A673 (cell line): ENCODE measurements at places on chromosomes 6 and 20. TPM values are rescaled to one million over a fixed set of nuclear protein-coding genes. Genes with fewer than 3 reads are reported as not detected.

DNA sequence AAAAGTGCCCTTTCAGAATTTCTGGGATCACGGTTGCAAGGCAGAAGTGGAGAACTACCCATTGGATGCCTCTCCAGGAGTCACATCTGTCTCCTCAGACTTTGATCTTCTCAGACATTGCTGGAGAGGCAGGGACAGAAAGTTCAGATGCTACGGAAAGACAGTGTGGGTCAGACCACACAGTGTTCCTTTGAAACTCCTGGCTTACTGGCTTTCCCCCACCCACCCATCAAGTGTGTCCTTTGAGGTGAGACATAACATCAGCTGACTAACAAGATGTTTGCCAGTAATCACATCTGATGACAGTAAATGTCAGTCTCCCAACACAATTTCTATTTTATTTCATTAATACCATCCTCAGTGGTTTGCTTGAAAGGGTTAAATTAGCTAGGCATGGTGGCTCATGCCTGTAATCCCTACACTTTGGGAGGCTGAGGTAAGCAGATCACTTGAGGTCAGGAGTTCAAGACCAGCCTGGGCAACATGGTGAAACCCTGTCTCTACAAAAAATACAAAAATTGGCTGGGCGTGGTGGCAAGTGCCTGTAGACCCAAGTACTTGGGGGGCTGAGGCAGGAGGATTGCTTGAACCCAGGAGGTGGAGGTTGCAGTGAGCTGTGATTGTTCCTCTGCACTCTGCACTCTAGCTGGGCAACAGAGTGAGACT, 67.2 kb upstream of the SNX9 start:
- no peak for DNase-seq

DNA sequence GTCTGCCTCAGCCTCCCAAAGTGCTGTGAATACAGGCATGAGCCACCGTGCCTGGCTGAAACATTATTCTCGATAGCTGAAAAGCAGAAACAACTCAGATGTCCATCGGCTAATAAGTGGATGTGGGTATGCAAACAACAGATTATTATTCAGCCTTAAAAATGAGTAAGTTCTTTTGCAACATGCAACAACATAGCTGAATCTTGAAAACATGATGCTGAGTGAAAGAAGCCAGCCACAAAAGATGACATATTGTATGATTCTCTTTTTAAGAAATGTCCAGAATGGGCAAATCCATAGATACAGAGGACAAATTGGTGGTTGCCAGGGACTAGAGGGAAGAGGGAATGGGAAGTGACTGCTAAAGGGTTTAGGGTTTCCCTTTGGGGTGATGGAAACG, 61.7 kb downstream of the RIOK1 start:
- DNase-seq: no peak

DNA sequence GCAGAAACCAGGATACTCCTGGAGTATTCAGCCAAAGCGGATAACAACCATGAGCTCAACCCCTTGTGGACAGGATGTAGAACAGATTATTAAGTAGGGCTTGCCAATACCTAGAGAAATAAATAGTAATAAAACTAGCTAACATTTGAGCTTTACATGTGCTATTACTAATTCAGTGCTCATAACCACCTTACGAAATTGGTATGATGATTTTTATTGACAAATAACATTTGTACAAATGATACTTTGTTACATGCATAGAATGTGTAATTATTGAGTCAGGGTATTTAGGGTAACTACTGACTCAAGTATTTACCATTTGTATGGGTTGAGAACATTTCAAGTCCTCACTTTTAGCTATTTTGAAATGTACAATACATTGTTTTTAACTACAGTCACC, 287.9 kb downstream of the CDC5L start:
- DNase-seq: no peak

- no peak for DNase-seq
These were observed 3.1 kb downstream of the RSPH3 start for GRCh38 chr6:158996856-158997255.

TBX18 gene
- 14.6 and 16.0 TPM in 2 replicates for total RNA-seq

TMEM244 gene
- not detected in 2 replicates for total RNA-seq

GHRH gene
- not detected in 2 replicates for total RNA-seq
